Spleen (tissue), 13 donors: ENCODE measurements at places on chromosomes 2 and 18. TPM values are rescaled to one million over a fixed set of nuclear protein-coding genes. Genes with fewer than 3 reads are reported as not detected.

PCGF1 gene
- total RNA-seq = 20.4 TPM

MATN3 gene
- 0.56 TPM for total RNA-seq

CYS1 gene
- 1.1 TPM for total RNA-seq

NR4A2 gene
- total RNA-seq = 0.56 TPM

ABCG8 gene
- not detected for total RNA-seq

ST8SIA3 gene
- not detected for total RNA-seq

TANC1 gene
- total RNA-seq = 22.6 TPM

IL37 gene
- not detected for total RNA-seq

RESP18 gene
- not detected for total RNA-seq

LCT gene
- total RNA-seq = not detected

UGT1A7 gene
- total RNA-seq = not detected

TXNDC2 gene
- total RNA-seq = not detected

COL4A3 gene
- total RNA-seq = 26.4 TPM

HOXD13 gene
- not detected for total RNA-seq

SERPINB10 gene
- total RNA-seq = 4.7 TPM

UGT1A4 gene
- total RNA-seq = not detected

GCG gene
- not detected for total RNA-seq

ACTR3 gene
- 286 TPM for total RNA-seq

KIF5C gene
- total RNA-seq = 6.8 TPM

TOGARAM2 gene
- total RNA-seq = 4.3 TPM
